Stromal cell of bone marrow (primary cell): ENCODE measurements at places on chromosomes 7 and 10.

DNA sequence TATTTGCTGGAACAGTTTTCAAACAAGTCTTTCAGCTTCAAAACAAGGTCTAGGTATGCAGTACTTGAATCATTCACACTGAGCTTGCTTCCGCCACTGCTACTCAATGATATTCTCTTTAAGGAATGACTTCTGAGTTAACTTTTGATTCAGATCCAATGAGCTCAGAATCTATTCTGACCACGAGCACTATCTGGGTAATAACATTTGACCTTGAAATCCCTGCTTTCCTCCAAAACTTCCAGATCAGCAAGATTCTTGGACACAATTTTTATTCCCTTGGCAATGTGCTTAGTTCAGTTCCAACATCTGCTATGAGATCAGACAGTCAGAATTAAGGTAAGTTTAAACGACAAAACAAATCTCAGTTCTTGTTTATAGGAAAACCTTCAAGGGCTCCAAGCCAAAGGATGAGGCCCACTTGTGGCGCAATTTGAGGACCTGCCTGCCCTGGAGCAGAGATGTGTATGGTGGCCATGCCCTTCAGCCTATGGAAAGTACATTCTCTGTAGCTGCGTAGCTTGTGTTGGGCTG lies 87.2 kb downstream of the RNF216 start:
- peak; percentile 83 for DNase-seq

- no peak for DNase-seq
Measured at GRCh38 chr7:155886391-155887173, 74.3 kb upstream of the SHH start.

DNA sequence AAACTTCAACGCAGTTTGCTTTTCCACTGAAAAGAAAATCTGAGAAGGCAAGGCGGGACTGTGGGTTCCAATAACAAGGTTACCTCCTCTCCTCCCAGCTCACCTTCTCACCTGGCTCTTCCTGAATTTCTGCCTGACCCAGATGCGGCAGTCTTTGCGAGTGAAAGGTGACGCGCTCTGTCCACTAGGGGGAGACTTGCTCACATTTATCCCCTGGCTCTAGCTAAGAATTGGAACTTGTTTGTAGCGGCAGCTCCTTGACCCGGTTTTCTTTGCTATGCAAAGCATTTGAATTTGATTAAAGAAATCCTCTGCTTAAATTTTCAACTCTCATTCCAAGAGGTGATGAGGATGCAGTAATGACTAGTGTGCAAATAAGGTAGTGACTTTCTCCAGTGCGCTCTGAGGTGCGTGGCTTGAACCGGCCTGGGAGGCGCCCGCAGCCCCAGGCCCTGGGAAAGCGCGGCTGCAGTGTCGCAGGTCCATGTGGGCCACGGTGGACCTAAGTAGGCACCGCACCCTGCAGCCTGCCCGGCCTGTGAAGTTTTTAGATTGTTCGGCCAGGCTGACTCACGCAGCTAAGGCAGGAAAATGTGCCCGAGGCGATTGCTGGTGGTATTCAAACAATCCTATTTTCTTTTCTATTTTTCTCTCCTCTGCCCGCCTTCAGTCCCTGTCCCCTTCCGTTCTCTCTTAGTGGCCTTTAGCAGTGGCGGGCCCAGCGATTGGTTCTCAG lies 336.9 kb upstream of the NPSR1 start:
- peak; percentile 42 for DNase-seq

GRCh38 chr7:110964775-110965174 lies 126.2 kb upstream of the LRRN3 start:
- DNase-seq, result peak; percentile 8

DNA sequence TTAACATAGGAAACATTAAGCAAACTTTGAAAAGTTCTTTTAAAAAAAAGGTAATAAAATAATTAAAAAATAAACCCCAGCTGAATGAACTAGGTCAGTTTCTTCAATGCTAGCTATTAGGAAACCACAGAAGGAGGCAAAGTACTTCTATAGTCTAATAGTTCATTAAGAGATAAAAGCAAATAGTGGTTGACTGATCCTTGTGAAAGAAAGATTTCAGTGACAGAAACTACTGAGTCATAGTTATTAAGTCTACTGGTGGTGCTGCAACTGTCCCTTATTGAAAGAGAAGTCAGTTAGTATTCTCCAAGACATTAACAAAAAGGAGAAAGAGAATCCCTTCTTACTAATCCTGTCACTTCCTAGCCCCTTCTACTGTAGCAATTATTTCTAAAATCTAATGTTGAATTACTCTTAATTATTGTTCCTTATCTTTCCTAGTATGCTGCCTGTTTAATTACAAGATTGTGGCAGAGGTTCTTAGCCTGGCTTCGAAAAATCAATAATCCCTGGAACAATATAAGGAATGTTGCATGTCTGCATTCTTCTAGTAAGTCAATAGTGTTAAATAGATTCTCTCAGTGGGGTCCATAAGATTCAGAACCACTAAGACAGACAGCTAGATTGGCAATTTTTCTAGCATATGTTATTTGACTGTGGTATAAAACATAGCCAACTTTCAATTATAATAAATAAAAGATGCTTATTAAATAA lies 18.2 kb downstream of the TCTN3 start:
- DNase-seq, result no peak

- no peak for DNase-seq
Measured at GRCh38 chr7:73519867-73520672, 2.0 kb downstream of the BAZ1B start.
